ENCODE measurements at places on chromosomes 16 and 17.

GRCh38 chr17:19533718-19534561, at the start of gene SLC47A1:
Gene SLC47A1 (plus strand): TSS chr17:19533854. CDS start chr17:19533940, 86 bp downstream.
- DNase-seq: no peak

GRCh38 chr17:76473541-76473985, 6.2 kb downstream of the AANAT start:
- no peak for DNase-seq

- no peak for DNase-seq
Measured at GRCh38 chr16:2148714-2149629, 547 bp downstream of the RAB26 start.

DNA sequence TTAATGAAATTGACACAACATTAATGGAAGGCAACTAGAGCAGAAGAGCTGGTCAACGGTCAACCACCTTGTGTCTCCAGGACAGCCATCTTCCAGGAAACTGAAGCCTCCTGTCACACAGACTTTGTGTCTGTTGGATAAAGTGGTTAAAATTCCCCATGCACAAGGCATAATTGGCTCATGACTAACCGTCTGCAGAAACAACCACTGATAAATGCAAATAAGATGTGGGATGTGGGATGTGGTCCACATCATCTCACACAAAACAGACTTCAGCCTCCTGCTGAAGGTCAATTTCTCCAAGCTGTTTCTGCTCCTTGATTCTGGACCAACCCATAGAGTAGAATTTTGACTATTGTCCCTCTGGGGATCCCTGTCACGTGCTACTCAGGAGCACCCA, 26.9 kb upstream of the XYLT1 start:
- DNase-seq: no peak

GRCh38 chr17:80545499-80545826, 825 bp downstream of the RPTOR start:
- no peak for DNase-seq

DNA sequence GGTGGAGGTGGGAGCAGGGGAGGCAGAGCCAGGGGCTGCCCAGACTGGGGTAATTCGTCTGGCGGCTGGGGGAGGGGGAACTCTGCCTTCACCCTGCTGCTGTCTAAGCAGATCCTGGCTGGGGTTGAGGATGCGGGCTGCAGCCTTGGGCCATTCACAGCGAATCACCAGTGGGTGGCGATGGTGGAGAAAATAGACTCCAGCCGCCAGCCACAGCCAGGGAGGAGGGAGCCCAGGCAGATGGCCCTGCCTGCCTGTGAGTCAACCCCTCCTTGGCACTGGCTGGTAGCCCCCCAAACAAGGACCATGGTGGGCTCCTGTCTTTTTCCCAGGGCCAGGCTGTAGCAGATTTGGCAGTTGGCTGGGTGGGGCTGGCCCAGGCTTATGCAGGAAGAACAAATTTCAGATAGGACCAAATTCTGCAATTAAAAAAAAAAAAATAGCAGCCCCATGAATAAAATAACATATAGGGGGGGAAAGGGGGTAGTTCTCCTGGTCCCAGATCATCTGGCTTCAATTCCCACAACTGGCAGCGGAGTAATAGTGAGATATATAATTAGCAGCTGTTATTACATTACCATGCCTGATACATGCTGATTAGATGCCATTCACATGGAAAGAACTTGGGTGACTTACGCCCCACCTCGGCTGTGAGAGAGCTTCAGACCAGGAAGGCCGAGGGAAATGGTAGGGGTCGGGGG, 41.5 kb upstream of the CDH5 start:
- DNase-seq: no peak

GRCh38 chr17:45061606-45062205, 589 bp downstream of the NMT1 start:
- DNase-seq: no peak

DNA sequence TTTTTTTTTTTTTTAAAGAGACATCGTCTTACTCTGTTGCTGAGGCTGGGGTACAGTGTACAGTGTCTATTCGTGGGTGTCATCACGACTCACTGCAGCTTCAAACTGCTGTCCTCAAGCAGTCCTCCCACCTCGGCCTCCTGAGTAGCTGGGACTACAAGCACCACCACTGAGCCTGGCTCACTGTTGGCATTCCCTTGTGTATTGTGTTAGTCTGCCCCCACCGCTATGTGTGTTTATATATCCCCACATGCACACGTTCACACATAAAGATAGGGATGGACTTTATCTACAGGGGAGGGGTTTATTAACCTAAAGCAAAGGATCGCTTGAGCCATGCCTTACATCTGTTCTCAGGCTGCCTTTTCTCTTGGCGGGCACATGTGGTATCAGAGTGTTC, 63.8 kb downstream of the SEC14L1 start:
- no peak for DNase-seq

GRCh38 chr17:76883744-76884525, 15.7 kb downstream of the MGAT5B start:
- no peak for DNase-seq

DNA sequence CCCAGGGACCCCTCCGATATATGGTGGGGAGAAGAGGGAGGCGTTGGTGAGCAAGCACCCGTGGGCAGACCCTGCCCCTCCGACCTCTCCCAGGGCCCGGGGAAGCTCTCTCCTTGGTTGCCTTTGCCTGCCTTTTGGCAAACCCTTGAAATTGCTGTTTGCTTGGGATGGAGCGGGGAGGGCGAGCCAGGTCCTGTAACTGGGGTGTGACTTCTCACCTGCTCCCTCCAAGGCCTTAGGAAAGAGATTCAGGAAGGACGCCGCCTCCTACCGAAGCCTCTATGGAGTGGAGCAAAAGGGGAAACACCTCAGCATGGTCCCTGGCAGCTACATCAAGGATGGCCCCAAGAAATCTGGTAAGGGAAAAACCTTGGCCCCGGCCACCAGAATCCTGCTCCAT, 4.6 kb downstream of the C16orf78 start:
- no peak for DNase-seq

DNA sequence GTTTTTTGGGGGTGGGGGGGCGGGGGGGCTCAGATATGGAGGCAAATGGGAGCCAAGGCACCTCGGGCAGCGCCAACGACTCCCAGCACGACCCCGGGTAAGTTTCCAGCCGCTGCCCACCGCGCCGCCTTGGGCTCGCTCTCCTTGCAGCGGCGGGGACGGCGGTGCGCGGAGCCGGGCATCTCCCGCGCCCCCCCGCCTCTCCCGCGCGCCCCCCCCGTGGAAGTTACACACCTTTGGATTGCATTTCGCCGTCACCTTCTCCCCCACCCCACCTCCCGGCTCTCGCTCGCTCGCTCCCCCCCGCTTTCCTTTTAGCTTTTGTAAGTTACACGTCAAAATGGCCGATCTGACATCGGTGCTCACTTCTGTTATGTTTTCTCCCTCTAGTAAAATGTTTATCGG, 387 bp downstream of the MSI2 start:
- DNase-seq: no peak

DNA sequence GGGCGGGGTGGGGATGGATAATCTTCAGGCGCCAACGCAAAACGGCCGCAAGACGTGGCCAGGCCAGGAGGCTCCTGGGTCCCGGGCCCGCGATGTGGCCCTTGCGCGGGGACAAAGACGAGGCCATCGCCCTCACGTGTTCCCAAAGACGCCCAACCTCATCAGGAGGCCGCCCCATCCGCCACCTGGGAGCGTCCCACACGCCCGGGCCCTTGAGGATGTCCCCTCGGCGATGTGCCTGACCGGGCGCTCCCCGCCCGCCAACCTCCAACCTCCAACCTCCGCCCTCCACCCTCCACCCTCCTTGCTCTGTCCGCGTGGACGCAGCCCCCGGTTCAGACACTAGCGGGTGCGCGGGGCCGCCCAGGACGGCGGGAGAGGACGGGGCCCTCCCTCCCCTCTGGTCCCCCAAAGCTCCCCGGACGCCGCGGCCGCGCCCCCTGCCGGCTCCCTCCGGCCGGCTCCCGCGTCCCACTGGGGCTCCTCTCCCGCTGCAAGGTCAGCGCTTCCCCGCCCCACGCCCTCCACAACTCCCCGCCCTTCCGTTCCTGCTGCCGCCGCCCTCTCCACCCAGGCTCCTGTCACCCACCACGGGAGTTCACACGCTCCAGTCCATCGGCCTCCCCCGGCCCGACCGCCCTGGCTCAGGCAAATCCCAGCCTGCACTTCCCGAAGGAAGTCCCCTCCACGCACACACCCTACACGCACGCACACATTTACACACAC, 250.8 kb upstream of the RPL38 start:
- DNase-seq: no peak

DNA sequence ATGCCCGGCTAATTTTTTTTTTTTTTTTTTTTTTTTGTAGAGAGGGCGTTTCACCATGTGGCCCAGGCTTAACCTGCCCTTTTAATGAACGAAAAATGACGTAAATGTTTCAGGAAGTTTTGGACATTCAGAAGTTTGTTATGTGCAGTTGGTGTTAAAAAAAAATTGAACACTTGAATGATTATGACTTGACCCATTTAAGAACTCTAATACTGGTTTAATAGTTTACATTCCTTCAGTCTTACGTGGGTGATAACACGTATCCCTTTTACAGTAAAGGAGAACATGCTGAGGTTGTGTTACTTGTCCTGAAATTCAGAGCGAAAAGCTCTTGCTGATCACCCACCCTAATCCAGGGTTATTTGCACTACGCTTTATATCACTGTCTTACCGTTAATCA, 1.7 kb downstream of the MLYCD start:
- no peak for DNase-seq

DNA sequence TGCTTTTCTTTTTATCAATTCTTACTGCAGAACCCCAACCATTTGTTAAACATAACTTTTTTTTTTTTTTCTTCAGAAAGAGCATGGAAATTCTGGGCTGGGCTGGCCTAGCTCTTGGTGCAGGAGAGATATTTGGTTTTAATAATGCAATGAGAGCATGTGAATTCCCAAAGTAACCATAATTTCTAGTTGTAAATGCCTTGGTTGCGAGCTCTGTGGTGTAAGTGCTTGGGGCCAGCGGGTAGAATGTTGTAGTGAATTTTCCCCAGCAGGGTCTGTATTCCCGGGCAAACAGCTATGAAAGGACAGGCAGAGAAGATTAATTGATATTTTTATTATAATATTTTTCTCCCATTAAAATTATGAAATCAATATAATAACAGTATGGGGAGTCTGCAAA, 465.6 kb downstream of the HS3ST4 start:
- DNase-seq: no peak

DNA sequence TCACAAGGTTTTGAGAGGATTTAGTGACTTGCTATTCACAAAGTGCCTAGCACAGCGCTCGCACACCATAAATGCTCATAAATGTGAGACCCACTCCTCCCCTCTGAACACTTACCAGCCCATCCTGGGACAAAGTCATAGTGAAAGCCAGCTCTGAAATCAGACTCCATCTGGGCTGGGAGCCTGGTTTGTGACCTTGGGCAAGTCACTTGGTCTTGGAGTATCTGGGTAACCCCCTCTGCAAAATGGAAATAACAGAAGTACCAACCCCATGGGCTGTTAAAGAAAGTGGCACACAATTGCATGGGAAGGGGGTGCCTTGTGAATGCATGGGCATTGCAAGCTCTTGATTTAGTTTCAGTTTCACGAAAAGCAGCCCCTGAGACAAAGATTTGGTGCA, 104.7 kb upstream of the CDH5 start:
- no peak for DNase-seq

GRCh38 chr16:51851111-51851510, 695.8 kb downstream of the TOX3 start:
- no peak for DNase-seq

- no peak for DNase-seq
Measured at GRCh38 chr16:83971165-83972130, 3.4 kb downstream of the NECAB2 start.

GRCh38 chr17:9226794-9227135, 205.5 kb downstream of the NTN1 start:
- no peak for DNase-seq

DNA sequence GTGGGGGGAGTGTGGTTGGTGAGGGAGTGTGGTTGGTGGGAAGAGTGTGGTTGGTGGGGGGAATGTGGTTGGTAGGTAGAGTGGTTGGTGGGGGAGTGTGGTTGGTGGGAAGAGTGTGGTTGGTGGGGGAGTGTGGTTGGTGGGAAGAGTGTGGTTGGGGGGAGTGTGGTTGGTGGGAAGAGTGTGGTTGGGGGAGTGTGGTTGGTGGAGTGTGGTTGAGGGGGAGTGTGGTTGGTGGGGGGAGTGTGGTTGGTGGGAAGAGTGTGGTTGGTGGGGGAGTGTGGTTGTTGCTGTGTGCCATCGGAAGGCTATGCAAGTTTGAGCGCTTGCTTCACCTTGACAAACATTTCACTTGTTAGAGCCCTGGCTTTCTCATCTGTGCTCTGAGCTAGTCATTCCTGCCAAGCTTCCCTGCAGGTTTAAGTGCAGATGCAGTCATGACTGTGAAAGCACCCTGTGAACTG, 20.1 kb downstream of the MINK1 start:
- no peak for DNase-seq

GRCh38 chr17:35981246-35981645, at the start of gene CCL16:
Gene CCL16 (minus strand): TSS chr17:35981497. CDS start chr17:35981420, 77 bp downstream.
- no peak for DNase-seq

DNA sequence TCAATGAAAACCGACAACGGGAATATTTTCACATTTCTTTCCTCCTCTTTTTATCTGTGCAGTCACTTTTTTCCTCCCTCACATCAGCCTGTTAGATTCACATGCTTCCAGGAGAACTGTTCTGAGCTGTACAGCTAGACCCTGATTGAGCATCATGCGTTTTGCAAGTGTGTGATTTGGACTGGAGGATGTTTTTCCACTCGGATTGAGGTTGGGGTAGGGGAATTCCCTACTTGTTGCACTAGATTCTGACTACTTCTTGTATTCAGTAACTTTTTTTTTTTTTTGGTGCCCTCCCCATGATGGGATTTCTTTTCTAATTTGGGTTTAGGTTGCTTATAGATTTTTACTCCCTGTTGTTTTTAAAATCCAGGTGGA, 4.8 kb downstream of the MSI2 start:
- no peak for DNase-seq

- no peak for DNase-seq
Measured at GRCh38 chr17:15398291-15398690, 56.9 kb upstream of the TEKT3 start.

DNA sequence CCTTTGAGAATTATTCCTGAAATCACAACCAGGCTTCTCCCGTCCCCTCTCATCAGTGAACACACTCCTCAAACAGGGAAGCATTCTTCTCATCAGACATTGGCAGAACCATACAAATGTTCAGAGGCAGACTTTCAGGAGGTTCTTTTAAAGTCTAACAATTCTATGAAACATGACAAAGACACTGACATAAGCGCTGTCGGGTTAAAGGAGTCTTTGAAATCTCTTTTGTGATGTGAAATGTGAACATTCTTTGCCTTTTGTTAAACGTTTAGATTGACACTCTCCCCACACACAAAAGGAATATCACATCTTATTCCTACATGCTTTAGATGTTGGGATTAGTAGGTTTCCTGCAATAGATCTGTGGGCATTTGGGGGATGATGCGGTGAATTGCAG, 63.9 kb downstream of the NETO2 start:
- no peak for DNase-seq
